ENCODE measurements at places on chromosomes 12 and 14.

DNA sequence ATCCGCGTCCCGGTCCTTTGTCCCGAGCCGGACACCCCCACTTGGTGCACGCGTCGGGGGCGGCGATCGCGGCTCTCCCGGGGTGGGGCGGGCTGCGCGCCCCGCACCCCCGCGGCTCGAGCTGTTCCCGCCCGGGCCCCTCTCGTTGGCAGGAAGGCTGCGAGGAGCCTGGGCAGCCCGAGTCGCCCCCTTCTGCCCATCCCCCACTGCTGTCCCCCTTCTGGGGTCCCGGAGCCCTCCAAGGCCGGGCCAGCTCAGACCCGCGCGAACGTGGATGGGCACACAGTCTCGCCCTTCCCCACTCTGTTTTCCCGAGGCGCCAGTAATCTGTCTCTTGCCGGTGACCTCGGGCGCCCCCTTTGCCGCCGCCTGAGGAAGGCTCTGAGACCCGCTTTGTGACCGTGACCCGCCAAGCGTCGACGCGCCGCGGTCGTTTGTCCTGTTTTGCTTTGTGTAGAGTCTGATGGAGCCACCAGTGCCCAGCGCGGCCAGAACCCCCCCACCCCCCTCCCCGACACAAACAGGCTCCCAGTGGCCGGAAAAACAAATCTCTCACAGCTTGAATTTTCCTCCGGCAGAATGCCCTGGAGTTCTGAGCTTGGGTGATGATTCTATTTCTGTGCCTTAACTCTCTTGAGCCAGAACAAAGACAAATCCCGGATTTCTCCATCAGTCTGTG lies 610 bp downstream of the C14orf132 start:
- DNase-seq: no peak

DNA sequence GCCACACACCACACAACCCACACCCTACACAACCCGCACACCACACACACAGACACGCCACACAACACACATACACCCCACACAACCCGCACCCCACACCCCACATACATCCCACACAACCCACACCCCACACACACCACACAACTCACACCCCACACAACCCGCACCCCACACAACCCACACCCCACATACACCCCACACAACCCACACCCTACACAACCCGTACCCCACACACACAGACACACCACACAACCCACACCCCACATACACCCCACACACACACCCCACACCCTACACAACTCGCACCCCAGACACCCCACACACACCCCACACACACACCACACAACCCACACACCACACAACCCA lies 78.5 kb downstream of the NOC4L start:
- no peak for DNase-seq

DNA sequence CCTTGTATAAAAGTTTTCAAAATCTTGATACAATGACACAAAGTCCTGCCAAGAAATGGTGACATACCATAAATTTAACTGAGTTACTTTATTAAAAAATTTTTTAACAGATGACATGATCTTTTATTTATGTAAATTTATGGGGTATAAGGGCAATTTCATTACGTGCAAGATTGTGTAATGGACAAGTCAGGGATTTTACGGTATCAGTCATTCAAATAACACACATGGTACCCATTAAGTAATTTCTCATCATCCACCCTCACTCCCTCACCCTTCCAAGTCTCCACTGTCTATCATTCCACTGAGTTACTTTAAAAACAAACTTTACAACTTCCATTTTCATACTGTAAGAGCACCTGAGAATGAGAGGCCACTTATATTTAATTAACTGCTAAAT lies 37.4 kb downstream of the SPTLC2 start:
- DNase-seq: no peak

DNA sequence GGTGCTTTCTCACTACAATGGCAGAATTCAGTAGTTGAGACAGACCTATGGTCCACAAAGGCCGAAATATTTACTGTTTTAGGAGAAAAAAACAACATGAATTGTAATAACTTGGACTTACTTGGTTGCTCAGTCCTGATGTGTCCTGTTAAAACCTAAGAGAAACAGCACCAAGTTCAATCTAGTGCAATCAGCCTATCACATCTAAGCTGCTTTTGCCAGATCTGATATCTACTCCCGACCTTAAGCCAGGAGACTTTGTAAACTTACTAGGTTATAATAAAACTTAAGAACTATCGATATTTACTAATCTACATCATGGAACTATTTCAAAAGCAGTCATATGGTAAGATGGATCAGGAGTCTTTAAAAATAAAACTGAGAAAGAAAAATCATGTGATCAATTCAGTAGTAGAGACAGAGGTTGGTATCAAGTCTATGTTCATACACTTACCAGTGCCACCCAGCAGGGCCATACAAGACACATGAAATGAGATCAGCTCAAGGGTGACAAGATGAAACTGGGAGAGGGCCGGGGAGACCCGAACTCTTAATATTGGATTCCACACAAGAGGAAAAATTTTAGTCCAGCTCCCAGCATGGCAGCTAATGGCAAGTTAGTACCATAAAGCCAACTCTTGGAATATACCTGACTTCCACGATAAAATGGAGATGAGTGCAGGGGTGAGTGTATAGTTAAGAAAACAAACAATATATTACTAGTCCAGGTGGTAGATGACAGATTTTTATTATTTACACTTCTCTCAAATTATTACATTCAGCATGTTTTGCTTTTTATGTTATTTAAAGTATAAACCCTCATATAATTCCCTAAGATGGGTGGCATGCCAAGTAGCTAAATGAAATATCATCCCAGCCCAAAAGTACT lies 27.5 kb downstream of the NUDT4 start:
- no peak for DNase-seq

DNA sequence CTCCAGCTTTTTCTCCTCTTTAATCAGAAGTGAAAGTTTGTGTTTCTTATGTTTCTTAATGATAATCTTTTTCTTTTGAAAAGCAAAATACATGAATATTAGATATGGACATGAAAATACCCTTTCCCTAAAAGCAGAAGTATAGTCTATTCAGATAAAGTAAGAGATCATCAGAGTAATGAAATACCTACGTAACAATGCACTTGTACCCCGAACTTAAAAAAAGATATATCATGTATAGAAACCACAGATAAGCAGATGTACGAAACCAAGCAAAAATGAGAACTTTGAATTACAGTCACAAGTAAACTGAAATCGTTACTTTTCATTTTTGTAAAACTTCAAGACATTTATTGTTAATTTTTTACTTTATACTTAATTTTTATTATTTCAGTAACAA lies 1.5 kb upstream of the GPR65 start:
- DNase-seq: no peak

DNA sequence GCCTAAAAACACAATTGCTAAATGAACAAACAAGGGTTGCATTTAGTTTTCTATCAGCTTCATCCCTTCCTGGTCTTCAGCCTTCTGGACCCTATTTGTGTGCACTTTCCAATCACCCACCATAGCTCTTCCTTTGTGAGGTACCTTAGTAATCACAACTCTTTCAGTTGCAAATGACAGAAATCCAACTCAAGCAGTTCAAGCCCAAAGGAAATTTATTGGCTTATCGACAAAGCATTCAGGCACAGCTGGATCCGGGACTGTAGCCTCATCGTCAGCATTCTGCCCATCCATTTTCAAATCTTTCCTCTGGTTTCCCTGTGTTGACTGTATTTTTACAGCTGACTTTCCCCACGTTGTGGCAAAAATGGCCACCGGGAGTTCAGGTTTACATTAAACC lies 148.6 kb upstream of the VASH1 start:
- no peak for DNase-seq

- DNase-seq: no peak
These were observed 996.8 kb upstream of the TMEM132C start for GRCh38 chr12:127270193-127270592.

DNA sequence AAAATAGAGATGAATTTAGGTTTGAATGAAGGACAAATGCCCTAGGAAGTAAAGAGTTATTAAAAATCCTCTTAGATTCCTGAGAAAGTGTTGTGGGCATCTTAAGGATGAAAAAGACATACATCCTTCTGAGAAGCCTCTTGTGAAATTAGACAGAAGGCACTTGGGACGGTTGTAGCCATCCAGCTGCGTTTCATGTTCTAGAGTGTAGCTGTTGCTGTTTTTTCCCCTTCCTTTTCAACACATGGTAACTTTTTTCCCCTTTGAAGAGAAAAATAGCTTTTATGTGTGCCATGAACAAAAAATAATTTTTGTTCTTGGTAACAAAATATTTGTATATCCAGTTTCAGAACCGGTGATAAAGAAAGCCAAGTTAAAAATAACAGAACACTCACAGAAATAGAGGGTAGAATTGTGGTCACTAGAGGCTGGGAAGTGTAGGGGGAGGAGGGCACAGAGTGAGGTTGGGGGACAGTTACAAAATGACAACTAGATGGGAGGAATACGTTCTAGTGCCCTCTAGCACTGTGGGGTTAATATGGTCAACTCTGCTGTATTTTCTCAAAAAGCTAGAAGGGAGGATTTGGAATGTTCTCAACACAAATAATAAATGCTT lies 58.4 kb downstream of the PTHLH start:
- DNase-seq: no peak

- DNase-seq: no peak
These were observed 1.3 kb downstream of the POMT2 start for GRCh38 chr14:77319422-77319821.

DNA sequence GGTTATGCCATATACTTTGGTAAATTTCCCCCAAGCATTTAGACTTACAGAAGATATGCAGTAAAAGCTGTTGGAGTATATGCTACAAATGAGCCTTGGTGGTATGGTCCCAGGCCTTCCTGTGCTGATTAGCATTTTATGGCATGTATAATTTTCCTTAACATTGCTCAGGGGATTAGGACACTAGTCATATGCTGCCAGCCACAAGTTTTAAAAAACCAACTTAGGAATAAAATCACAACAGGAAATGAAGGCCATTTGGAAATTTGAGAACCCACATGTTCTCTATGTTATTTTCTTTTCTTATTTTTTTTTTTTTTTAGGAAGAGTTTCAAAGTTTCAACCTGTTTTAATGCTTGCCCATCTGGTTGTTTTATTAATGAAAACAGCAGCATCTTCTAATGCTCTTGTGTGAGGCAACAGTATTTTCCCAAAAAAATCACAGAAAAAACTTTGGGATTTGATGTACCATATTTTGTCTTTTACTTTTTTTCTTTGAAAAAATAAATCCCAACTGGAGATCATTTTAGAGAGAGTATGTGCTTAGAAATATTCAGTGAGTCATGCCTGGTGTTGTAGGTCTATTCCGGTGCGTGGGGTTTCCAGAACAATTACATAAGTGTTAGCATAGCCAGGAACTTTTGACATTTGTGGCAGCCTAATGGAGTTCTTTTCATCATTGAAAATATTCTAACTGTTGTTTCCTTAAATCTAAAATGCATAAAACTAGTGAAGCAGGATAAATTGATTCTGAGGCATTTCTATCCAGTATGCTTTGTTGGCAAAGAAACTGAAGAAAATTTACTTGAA lies 21.7 kb upstream of the DUSP6 start:
- no peak for DNase-seq

GRCh38 chr14:77067632-77068516 lies 30.2 kb upstream of the CIPC start:
- DNase-seq: peak; percentile 48

DNA sequence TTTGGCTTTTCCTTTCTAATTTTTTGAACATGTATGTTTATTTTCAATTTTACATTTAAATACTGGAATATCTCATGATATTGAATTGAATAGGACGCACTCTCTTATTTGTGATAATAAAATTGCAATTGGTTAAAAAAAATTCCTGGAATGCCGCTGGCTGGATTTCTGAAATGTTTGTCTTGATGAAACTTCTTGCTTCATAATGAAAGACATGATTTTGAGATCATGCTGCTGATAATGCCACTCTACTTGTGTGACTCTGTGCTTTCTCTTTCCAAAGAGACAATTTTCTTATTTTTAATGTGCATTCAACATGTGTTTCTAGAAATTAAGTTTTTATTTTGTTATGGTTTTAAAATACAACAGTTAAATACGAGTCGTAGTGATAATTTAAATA lies 465.7 kb upstream of the FAR2 start:
- DNase-seq: no peak

DNA sequence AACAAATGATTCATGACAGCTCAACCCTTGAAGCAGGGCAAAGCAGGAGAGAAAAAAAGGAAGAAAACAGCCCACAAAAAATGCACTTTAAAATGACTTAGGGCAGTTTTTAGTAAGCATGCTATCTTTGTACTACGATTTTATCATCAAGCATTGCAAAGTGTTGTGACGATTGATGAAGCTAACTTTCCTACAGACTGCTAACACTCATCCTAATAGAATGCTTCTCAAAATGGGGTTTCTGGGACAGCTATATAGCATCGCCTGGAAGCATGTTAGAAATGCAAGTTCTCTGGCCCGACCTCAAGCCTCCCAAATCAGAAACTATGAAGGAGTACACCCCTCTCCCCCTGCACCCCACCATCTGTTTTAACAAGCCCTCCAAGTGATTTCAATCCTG lies 256.4 kb downstream of the SSPN start:
- DNase-seq: no peak

GRCh38 chr12:31797230-31797872 lies 68.5 kb upstream of the AMN1 start:
- peak; percentile 15 for DNase-seq

DNA sequence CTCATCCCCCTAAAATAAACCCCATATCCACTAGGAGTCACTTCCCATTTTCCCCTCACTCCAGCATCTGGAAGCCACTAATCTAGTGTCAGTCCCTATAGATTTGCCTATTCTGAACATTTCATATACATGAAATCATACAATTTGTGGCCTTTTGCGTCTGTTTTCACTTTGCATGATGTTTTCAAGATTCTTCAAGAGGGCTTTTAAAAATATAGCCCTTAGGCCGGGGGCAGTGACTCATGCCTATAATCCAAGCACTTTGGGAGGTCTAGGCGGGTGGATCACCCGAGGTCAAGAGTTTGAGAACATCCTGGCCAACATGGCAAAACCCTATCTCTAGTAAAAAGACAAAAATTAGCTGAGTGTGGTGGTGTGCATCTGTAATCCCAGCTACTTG lies 104.7 kb downstream of the VEZT start:
- DNase-seq: no peak

DNA sequence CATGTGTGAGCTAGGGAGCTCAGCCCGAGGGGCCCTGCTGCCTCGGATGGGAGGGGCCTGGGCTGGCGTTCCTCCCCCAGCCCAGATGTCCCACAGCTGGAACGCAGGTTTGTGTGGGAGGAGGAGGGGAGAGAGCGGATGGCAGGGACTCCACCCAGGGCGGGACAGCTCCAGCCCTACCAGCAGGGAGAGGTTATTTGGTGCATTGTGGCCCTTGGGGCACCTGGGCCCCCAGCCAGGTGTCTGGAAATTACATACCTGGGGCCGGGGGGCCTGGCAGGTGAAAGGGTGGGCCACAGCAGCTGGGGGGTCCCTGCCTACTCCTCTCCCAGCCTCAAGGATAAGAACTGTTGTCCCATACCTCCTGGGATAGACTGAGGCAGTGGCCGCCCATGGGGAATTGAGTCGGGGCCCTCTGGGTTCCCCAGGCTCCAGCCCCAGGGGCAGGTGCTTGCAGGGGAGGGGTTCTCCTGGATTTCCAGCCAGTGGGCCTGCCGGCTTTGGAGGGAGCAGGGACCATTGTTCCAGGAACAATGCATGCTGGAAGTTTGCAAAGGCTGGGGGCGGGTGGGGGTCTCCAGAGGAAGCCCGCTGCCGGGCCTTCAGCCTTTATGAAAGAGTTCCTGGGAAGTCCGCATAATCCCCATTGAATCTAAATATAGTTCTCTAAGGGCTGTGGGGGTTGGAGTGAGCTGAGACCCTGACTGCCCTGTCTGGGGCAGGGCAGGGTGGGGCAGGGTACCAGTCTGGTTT lies 1.2 kb downstream of the KIF26A start:
- no peak for DNase-seq

GRCh38 chr14:51157012-51157411 lies 62.1 kb upstream of the TRIM9 start:
- no peak for DNase-seq

- no peak for DNase-seq
These were observed 1.2 kb upstream of the TRIM9 start for GRCh38 chr14:51095854-51096823.
